ENCODE measurements at places on chromosomes 16 and 17.

GRCh38 chr16:57105184-57105583 lies 12.8 kb downstream of the CPNE2 start:
- no peak for DNase-seq

DNA sequence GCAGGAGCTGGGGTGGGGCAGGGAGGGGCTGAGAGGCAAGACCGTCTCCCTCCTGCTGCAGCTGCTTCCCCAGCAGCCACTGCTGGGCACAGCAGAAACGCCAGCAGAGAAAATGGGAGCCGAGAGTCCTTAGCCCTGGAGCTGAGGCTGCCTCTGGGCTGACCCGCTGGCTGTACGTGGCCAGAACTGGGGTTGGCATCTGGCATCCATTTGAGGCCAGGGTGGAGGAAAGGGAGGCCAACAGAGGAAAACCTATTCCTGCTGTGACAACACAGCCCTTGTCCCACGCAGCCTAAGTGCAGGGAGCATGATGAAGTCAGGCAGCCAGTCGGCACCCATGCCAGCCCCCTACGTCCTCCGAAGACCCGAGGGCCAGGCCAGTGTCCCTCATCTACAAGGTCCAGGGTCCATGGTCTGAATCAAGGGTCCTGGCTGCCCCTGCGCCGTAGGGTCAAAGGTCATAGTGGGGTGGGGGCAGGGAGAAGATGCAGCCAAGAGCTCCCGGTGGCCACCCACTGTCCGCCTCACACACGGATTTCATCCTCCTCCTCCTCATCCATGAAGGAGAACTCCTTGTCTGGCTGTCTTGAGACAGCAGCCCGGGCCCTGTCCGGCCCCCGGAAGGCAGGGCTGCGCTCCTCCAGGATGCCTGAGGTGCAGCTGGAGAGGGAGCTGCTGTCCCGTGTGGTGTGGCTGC lies 23.4 kb upstream of the CPSF4L start:
- DNase-seq: no peak

- no peak for DNase-seq
Observed at GRCh38 chr17:19017401-19017800, 12.8 kb upstream of the FAM83G start.

DNA sequence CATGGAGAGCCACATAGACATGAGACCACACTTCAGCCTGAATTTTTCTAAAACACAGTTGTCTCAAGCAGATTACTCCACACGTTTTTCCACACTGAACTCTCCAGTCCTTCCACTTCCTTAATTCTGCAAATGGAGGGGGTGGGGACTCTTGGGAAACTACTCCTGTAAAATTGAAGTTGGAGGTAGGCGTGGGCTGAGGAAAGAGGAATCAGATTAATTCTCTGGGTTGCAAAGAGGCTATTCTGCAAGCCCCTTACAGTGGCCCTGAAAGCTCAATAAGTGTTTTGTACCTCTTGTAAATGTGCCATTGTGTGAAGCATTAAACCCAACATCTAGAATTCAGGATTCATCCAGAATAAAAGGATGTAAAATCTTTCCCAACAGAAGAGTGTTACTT lies 9.6 kb downstream of the MARVELD3 start:
- no peak for DNase-seq

DNA sequence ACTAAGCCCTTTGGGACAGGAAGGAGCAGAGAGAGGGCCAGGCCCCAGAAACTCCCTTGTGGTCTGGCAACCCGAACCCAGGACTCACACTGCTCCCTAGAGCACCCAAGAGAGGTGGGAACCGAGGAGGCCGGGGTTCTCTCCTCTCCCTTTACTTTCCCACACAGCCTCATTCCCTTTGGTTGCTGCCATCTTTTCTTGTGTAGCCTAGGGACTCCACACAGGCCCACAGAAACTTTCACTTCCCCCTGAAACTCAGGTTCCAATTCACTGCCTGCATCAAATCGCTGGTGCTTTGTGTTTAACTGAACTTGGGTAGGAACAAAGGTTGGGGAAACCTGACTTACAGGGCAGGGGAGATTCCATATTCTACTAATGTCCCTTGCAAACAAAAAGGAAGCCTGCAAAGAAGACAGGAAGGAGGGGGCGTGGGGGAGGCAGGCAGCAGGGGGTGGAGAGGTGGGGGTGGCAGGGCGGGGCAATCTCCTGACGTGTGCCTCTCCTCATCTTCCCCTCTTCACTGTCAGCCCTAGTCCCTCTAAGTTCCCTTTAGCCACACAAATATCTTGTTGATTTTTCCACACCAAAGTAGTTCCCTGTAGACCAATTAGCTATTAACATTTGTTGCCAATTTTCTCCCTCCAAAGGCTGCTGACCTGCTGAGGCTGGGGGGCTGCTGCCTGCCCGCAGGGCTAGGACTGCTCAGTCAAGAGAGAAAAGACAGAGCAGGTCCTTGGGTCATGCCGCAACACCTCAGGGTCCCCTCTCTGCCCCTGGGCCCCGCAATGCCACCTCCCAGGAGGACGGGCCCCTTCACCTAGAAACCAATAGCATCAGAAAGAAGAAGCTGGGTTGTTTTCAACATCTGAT lies 8.0 kb downstream of the ST3GAL2 start:
- no peak for DNase-seq

DNA sequence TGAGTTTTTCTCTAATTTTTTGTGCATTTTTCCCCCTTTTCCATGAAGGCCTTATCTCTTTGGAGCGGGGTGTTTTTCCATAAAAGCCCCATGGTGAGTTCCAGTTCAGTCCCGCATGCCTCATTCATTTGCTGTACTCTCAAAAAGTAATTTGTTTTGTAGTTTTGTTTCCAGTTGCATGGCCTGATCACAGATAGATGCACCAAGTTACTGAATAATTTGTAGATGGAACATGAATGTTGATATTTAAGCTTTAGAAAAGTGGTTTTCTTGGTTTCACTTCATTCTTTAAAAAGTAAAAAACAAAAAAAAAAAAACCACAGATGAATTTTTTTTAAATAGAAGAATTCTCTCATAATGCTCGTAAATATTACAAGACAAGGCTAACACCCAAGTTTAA lies 349.2 kb downstream of the BCAS3 start:
- no peak for DNase-seq

DNA sequence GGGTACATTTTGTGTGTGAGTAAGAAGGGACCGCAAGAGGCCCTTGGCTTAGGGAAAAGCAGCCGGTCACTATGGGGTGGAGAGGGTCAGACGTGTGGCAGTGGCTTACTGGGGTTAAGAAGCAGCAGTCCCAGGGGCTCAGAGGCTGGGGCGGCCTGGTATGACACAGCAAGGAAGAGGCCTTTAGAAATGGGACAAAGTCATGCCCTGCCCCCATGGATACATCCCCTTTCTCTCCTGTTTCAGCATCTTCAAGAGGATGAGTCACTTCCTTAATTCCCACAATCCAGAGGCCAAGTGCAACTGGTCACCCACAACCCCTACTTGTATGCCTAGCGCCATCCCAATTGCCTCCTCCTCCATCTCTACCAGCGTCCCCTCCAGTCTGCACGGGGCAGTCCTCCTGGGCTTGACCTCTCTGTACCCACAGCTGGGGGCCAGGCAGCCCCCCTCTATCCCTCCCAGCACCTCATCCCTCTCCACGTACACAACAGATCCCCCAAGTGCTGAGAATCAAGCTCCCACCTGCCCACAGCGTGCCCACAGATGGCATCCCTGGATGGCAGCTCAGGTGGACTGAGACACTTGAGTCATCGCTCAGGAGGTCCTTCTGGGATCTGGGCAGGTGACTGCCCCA lies 6.9 kb upstream of the EFTUD2 start:
- DNase-seq: no peak

GRCh38 chr16:51761001-51761400 lies 609.9 kb upstream of the SALL1 start:
- no peak for DNase-seq

DNA sequence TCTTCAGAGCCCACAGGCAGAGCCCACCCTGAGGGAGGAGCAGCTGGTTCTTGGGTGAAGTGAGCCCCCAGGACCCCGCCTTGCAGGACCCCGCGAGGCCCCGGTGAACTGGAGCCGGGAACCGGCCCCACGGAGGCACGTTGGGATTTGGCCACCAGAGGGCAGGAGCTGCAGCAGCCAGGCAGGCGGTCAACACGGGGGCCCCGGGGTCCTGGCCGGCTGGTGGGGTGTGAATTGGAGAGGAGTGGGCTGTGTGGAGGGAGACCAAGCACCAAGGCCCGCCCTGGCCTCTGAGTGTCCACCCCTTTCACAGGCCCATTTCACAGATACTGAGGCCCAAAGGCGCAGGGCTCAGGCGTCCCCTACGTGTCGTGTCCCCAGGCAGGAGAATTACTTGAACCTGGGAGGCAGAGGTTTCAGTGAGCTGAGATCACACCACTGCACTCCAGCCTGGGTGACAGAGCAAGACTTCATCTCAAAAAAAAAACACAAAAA lies 2.2 kb downstream of the DPEP1 start:
- DNase-seq: no peak

DNA sequence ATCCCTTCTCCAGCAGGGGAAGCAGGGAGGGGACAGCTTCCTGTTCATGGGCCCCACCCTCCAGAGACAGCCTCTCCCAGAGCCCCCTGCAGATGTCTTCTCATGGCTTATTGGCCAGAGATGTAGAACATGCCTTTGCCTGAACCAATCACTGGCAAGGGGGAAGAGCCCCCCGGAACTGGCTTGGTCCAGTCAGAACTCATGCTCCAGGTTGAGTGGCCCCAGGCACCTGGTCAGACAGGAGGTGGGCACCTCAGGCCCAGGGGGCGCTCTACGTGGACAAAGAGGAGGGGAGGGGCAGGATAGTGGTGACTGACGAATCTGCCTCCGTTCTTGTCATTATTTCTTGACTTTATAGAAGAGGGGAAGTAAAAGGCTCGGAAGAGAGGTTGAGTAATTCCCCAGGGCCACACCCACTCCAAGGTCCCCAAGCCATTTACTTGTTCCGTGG lies 23.6 kb downstream of the RAB11FIP4 start:
- DNase-seq: no peak

DNA sequence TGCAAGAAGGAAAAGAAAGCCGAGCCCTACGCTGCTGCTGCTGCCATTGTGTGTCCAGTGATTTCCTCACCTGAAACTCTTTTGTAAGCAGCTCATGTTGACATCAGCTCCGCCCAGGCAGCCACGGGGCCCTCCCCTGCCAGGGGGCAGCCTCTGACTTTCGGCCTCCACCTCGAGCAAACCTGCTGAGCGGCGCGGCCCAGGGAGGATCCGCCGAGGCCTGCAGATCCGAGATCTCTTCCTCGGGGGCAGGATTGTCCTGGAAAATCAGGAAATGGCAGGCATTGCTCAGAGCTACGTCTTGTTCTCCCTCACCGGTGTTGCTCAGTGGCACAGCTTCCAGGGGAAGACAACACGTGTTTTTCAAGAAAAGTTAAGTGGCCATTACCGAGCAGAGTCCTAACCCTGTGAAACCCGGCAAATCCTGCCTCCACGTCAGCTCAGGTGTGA lies 35.6 kb upstream of the ZNF750 start:
- no peak for DNase-seq

DNA sequence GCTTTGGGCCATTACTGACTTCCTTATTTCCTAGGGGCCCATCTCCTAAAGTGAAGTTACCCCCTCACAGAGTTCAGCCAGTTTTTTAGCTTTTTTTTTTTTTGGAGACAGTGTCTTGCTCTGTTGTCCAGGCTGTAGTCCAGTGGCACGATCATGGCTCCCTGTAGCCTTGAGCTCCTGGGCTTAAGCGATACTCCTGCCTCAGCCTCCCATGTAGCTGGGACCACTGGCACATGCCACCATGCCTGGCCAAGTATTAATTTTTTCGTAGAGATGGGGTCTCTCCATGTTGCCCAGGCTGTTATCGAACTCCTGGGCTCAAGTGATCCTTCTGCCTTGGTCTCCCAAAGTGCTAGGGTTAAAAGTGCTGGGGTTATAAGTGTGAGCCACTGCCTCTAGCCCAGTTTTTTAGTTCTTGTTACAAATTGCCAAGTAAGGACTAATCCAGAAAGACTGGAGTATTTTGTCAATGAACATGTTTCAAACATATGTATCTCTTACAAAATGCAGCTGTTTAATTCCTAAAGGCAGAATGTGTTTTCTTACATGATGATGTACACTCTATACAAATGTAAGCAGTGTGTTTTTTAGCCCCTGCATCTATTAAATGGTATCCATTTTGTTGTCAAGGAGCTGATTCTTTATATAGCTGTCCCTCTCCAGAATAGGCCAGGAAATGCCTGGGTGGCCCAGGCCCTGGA lies 49.1 kb upstream of the IL34 start:
- DNase-seq: no peak

DNA sequence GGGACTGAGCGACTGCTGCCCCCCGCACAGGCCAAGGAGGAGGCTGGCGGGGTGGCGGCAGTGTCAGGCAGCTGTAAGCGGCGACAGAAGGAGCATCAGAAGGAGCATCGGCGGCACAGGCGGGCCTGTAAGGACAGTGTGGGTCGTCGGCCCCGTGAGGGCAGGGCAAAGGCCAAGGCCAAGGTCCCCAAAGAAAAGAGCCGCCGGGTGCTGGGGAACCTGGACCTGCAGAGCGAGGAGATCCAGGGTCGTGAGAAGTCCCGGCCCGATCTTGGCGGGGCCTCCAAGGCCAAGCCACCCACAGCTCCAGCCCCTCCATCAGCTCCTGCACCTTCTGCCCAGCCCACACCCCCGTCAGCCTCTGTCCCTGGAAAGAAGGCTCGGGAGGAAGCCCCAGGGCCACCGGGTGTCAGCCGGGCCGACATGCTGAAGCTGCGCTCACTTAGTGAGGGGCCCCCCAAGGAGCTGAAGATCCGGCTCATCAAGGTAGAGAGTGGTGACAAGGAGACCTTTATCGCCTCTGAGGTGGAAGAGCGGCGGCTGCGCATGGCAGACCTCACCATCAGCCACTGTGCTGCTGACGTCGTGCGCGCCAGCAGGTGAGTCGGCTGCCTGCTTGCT lies 5.6 kb upstream of the TMEM88 start:
- DNase-seq: no peak

GRCh38 chr17:36755586-36755985 lies 154.2 kb downstream of the MRM1 start:
- peak; percentile 39 for DNase-seq

DNA sequence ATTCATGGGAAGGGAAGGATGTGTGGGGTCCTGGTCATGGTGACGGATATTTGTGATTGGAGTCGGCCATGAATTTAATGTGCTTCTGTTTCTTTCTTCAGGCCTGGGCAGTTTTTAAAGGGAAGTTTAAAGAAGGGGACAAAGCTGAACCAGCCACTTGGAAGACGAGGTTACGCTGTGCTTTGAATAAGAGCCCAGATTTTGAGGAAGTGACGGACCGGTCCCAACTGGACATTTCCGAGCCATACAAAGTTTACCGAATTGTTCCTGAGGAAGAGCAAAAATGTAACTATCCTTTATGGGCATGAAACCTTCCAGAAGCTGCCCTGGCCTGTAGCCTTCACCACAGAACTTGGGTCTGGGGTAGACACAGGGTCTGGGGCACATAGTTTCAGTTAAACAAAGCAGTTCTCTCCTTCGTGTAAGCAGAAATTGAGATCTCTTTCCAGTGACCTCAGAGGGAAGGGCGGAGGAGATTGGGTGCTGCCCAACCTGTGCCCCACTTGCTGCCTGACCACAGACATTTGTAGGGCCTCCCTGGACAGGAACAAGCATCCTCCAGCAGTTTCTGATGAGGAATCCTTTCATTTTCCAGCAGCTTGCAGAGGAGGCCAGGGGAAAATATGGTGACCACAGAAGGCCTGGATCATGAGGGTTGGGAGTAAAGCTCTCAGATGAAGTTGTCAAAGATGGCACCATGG lies 10.1 kb downstream of the IRF8 start:
- no peak for DNase-seq

Data from activated T-cell treated with anti-CD3 and anti-CD28 coated beads for 48 hours (primary cell).